M059J (cell line): ENCODE measurements at places on chromosomes 2 and 18. TPM values are rescaled to one million over a fixed set of nuclear protein-coding genes. Genes with fewer than 3 reads are reported as not detected.

- no peak for DNase-seq
These were observed 49.9 kb upstream of the CXCR4 start for GRCh38 chr2:136167721-136168475.

- no peak for DNase-seq
These were observed 30.6 kb upstream of the NPAS2 start for GRCh38 chr2:100789361-100789760.

The OTOS gene
- not detected in 2 replicates for total RNA-seq

The TLX2 gene
- total RNA-seq: 0.10 and 0.34 TPM in 2 replicates

- no peak for DNase-seq
These were observed 676 bp downstream of the SH3BP4 start for GRCh38 chr2:234952270-234953115.

DNA sequence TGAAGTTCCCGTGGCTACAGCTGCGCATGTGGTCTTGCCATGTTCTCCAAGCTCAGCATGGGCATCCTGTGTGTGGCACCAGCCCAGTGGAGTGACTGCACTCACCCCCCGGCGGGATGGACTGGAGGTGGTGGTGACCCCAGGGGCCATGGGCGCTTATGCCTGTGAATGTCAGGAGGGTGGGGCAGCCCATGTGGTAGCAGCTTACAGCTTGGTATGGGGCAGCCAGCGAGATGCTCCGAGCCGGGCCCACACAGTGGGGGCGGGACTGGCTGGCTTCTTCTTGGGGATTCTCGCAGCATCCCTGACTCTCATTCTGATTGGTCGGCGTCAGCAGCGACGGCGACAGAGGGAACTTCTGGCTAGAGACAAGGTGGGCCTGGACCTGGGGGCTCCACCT lies 25.6 kb downstream of the SEMA4F start:
- DNase-seq: no peak

DNA sequence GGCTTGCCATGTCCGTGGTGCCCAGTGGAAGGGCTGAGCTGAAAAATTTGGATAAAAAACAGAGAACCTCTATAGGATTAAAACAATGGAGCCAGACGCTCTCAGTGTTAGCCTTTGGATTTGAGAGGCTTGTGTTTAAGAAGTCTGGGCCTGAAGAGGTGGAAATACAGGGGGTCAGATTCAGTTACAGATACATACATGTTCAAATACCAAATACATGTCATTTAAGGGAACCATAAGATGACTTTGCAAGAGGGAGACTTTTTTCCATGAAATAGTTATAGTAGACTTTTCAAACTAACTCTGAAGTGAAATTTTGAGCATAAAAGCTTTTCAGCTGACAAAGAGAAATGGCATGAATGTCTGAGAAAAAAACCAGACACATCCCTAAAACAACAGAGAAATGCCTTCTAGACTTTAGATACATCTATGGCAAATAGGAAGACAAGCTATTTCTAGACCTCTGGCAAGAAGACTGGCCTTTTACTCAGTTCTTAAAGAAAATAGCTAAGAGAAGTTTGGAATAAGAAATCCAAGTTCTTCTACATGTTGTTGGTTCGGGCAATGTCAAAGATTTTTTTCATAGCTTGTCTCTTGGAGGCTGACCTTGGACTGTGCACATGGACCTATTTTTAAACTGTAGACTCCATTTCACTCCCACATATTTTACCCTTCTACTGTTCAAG lies 112.9 kb downstream of the LTBP1 start:
- DNase-seq: no peak

GRCh38 chr2:69184224-69184623 lies 171.2 kb downstream of the ANTXR1 start:
- DNase-seq: no peak

- no peak for DNase-seq
These were observed at the start of gene HAAO for GRCh38 chr2:42792583-42793333. TSS of gene HAAO (minus strand) at chr2:42792583. CDS start at chr2:42792536, 47 bp downstream.

DNA sequence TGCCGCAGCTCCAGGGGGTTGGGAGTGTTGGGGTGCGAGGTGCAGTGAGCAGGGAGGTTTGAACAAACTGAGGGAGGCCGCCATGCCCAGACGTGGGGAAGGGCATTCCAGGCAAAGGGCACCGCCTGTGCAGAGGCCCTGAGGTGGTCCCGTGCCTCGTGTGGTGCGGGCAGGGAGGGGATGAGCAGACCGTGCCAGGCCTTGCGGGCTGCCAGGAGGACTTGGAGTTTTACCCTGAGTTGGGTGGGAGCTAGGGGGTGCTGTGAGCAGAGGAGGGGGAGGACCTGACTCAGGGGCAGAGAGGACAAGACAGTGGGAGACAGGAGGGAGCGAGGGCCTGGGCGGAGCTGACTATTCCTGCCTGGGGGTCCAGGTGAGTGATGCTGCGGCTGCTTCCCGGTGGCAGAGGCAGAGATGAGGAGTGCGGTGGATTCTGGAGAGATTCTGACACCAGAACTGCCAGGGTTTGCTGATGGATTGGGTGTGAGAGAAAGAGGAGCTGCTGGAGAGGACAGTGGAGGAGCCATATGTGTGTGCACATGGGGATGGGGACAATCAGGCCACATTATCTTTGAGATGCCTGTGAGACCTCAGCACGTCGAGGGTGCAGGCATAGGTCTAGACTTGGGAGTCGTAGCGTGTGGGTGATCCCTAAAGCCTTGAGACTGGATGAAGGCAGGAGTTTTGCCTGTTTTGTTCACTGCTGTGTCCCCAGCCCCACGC lies 23.4 kb downstream of the ZAP70 start:
- no peak for DNase-seq

The NTSR2 gene
- 0.12 TPM in 1 of 2 replicates, not detected in the other for total RNA-seq

- peak; percentile 1 for DNase-seq
These were observed 82.0 kb upstream of the MEX3C start for GRCh38 chr18:51279367-51279984.

GRCh38 chr2:57146951-57147350 lies 899.7 kb upstream of the VRK2 start:
- no peak for DNase-seq

GRCh38 chr2:62343206-62343605 lies 147.3 kb downstream of the B3GNT2 start:
- DNase-seq: no peak

DNA sequence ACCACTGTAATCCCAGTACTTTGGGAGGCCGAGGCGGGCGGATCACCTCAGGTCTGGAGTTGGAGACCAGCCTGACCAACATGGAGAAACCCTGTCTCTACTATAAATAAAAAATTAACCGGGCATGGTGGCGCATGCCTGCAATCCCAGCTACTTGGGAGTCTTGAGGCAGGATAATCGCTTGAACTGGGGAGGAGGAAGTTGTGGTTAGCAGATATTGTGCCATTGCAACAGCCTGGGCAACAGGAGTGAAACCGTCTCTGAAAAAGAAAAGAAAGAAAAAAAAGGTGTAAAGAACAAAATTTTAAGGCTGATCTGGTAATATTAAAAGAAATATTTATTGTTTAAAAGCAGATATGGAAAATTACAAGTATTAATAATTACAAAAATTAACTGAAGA lies 29.7 kb downstream of the ZNF804A start:
- DNase-seq: no peak

- peak; percentile 37 for DNase-seq
These were observed 690.0 kb upstream of the PIK3C3 start for GRCh38 chr18:41265047-41265446.

GRCh38 chr2:96806468-96807126 lies 9.5 kb upstream of the CNNM3 start:
- no peak for DNase-seq

The IL36G gene
- total RNA-seq: not detected in 2 replicates

- peak; percentile 97 for DNase-seq
These were observed 76.9 kb downstream of the MYO1B start for GRCh38 chr2:191321861-191322662.

DNA sequence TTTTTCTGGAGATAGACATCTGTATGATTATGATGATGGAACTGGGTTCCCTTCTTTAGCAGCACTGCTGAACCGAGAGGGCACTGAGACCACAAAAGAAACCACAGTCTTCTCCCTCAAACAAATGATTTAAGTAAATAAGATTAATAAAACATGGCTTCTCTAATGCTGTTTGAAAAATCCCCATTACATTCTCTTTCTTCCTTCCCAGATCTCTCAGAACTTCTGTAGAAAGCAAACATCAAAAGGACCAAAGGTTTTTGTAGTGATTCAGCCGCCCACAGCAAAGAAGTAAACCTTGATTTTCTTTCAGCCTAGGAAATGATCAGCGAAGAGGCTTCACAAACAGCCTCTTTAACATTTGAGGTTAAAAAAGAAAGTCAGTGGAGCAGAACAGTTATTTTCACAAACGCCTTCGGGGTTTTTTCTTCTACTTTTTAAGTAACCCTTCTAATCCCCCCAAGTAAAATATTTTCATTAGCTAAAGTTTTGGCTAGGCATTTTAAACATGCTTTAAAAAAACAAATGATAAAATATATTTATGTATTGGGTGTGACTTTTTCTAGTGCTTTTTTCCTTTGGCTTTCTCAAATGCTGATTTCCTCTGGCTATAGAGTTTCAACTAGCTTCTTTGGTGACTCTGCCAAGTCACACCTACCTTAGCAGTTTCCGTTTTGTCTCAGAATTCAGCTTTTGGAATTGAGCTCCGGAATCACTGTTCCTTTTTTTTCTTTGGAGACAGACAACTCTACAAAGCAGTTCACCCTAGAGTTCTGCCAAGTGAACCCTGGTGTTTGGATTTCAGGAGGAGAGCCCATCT lies 89.6 kb downstream of the UPP2 start:
- DNase-seq: peak; percentile 25

The FRZB gene
- 0.10 and 0.71 TPM in 2 replicates for total RNA-seq

The TBR1 gene
- total RNA-seq: not detected in 2 replicates

The RIOK3 gene
- total RNA-seq: 61.7 and 64.3 TPM in 2 replicates

The GCKR gene
- not detected in 2 replicates for total RNA-seq

GRCh38 chr2:70103531-70104061 lies 16.3 kb downstream of the PCBP1 start:
- DNase-seq: no peak

DNA sequence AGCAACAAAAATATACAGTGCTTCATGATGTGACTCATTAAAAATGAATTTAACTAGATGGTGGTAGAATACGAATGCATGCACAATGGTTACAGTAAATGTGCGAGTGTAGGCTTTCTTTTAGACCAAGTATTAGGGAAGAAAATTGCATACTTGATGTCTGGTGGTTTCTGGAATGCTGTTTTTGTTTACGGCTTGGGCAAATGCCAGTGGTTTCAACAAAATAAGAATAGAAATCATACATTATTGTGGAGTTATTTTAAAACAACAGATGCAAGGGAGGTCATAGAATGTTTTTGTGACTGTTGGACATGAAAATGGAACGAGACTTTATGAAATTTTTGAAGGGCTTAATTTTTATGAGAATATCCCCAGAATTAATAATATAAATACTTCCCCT lies 580.9 kb downstream of the PLCL1 start:
- no peak for DNase-seq

GRCh38 chr2:96213379-96213778 lies 4.8 kb upstream of the STARD7 start:
- DNase-seq: no peak

DNA sequence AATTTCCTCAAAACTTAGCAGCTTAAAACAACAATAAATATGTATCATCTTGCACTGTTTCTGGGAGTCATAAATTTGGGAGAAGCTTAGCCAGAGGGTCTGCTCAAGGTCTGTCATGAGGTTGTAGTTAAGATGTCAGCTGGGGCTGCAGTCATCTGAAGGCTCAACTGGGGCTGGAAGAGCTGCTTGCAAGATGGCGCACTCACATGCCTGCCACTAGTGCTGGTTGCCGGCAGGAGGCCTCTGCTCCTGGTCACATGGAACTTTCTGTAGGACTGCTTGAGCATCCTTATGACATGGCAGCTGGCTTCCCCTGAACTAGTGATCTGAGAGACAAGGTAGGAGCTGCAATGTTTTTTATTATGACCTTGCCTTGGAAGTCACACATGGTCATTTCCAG lies 215.5 kb upstream of the HAAO start:
- DNase-seq: no peak

- DNase-seq: peak; percentile 67
These were observed 937 bp upstream of the LANCL1 start for GRCh38 chr2:210477496-210477895.

- peak; percentile 39 for DNase-seq
These were observed 76.6 kb upstream of the BZW1 start for GRCh38 chr2:200735061-200735460.

DNA sequence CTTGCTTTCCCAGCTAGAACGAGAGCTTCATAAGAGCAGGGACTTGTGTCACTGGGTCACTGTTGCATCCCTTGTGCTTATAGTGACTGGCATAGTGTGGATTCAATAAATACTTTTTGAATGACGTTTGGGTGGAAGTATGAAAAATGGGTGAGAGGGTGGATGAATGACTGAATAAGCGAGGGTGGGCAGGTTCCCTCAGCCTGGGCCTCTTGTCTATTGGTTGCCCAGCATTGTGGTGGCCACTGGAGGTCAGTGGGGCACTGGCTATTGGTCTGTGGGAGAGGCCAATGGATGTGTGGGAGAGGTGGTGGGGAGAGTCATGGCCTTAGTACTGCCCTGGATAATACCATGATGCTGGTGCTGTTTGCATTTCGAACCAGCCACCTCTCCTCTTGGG lies 93.8 kb upstream of the SKOR2 start:
- no peak for DNase-seq

DNA sequence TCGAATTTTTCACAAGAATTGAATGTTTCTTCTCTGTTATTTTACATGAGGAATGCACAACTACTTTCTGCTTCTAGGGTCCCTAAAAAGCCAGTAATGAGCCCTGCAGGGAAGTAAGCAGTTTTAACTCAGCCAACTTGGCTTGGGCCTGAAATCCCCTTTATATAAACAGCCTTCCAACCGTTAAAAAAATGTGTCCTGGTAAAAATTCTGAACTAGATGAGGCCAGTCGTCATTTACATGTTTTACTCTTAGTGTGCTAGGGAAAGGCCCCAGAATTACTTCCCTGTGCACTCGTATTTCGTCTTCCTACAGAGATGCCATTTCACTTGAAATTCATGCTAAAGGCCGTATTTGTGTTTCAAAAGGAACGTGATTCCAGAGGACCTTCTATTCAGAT lies 42.4 kb upstream of the RPE start:
- no peak for DNase-seq

The MORN2 gene
- 30.6 and 34.7 TPM in 2 replicates for total RNA-seq

DNA sequence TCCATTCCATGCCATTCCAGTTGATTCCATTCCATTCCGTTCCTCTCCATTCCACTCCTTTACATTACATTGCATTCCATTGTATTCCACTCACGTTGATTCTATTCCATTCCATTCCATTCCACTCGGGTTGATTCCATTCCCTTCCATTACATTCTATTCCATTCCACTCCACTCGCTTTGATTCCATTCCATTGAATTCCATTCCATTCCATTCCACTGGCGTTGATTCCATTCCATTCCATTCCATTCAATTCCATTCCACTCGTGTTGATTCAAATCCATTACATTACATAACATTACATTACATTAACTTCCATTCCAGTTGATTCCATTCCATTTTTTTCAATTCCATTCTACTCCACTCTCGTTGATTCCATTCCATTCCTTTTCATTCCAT lies 1142.8 kb downstream of the RPIA start:
- no peak for DNase-seq

- no peak for DNase-seq
These were observed 180.7 kb downstream of the SUCLG1 start for GRCh38 chr2:84278386-84278785.

The SETBP1 gene
- total RNA-seq: 1.9 and 4.1 TPM in 2 replicates

The GPR45 gene
- total RNA-seq: not detected in 2 replicates
